ENCODE measurements at places on chromosomes 2 and 18.

DNA sequence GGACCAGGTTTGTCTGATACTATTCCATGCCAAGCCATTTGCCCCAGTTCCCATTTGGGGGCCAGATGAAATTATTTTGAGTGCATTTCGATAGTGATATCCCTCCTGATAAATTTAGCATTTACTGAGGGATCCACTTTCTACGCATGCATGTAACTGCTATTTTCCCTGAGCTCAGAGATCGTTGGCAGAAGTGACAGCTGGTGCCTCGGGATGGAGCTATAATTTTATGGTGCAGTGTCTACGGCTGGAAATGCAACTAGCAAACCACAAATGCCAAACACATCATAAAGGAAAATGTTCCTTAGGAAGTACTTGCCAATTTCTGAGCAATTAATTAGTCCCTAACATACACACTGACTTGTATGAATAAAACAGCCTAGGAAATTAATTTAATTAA, 254.8 kb downstream of the SLC8A1 start:
- DNase-seq: no peak

DNA sequence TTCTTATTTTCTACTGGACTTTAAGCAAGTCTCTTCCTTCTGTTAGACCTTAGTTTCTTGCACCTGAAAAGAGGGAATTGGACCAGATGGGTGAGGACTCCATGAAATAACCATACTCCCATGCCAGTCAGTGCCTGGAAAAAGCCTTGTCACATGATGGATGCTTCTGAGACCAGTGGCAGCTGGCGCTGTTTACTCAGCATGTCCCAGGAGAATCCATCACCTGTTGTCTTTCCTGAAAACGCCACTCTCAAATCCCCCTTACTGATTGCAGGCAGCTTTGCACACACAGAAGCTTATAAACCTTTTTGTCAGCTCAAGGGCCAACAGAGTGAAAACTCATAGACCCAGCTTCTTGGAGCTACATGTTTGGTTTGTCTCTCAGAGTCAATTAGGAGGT, 117.6 kb downstream of the POLE4 start:
- DNase-seq: no peak

DNA sequence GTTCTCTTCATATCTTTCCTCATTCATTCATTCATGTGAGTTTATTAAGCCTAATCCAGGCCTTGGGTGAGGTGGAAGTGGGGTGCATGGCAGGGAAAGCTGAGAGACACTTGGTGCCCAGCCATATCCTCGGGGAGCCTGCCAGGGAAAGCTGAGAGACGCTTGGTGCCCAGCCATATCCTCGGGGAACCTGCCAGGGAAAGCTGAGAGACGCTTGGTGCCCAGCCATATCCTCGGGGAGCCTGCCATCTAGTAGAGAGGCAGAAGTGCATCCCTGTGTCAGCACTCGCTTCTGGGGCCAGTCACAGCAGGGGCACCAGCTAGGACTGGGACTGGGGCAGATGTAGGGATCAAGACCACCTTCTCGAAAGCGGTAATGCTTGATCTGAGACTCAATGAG, 39.4 kb downstream of the DDX18 start:
- DNase-seq: no peak

- DNase-seq: peak; percentile 83
Observed at GRCh38 chr2:43097644-43098408, 128.6 kb downstream of the ZFP36L2 start.

DNA sequence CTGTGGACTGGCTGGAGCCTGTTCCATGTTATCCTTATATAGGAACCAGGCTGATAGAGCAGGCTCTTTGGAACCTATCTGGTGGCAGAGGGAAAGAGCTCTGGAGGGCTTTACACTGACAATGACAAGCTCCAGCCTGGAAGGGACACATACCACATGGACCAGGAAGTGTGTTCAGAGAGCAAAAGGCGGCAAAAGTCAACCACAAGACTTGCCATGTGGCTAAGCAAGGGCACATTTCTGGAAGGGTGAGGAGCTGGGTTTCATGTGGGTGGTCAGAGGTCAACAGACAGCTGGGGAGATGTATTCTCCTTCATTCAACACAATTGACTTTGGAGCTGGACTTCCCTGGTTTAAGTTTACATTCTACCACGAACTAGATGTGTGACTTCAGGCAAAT, 325.2 kb downstream of the DYSF start:
- no peak for DNase-seq

DNA sequence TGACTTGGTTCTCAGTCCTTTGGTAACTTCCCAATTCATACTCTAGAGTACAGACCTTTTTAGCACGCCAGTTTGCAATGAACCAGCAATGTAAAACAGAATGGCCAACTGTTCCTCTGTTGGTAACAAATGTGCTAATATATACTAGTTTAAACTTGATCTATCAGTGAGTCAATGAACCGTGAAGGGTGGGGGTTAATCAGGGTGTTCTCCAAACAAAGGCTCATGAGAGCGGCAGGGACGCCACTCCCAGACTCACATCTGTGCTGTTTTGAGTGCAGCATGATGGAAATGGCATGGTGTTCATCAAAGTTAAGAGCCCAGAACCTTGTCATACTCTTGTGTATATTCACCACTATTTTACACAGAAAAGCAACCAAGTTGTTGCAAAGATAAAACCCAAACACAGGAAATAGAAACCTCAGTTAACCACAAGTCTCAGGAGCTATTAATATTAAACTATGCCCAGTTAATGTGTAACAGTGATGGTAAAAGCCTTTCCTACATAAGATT, 70.3 kb downstream of the CERKL start:
- no peak for DNase-seq

All from suppressor macrophage treated with lipopolysaccharide for 4 hours (primary cell).